ENCODE measurements at places on chromosomes 16 and 17. TPM values are rescaled to one million over a fixed set of nuclear protein-coding genes. Genes with fewer than 3 reads are reported as not detected.

The MT2A gene
- 1,404 TPM for total RNA-seq

The DNAH2 gene
- total RNA-seq = not detected

The CCL4 gene
- not detected for total RNA-seq

GRCh38 chr17:77160875-77161530, 20.2 kb downstream of the SEC14L1 start:
- peak; percentile 42 for DNase-seq

- peak; percentile 65 for DNase-seq
These were observed 19.6 kb downstream of the AKAP1 start for GRCh38 chr17:57104461-57105175.

DNA sequence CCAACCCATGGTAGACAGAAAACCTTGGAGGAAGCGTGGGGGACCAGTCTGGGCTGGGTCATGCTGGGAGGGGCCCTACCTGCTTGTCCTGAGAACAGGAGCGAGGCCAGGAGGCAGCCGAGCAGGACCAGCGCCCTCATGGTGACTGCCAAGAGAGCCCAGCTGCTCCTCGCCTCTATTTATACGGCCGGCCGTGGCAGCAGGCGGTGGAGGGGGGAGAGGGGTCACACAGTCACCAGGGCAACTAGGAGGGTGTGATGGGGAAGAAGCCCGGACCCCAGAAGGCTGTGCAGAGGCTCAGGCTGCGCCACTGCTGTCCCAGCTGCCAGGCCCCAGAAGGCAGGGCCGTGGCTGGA, at the start of gene SRL:
SRL (minus strand) TSS at position 153 of the 356 bp plus-strand sequence; CDS start at position 140, 13 bp downstream.
- DNase-seq = no peak

DNA sequence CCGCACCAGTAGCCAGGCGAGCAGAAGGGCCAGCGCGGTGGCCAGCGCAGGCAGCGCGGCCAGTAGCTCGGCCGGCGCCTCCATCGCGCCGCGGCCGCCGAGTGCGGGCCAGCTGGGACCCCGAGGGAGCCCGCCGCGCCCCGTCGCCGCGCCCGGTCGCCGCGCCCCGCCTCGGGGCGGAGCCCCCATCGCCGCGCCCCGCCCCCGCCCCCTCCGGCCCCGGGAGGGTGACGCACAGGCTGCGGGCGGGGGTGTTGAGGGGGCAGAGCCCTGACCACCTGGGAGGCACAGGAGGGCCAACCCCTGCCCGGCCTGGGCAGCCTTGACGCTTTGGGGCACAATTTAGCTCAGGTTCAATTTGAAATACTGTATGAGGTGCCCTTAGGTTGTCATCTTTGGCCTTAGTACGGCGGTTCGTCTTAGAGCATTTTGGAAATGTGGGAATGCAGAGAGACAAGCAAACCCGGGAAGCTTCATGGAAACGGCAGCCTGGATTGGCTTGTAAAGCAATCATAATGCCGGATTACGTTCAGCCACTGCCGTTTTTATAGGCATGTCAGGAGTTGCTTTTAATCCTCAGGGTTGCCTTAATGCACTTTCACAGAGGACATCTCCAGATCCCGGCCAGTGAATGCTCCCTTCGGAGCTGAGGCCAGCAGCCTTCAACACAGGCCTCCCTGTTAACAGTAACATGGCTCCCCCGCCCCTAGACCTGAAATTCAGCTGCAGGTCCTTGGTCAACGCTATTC, at the start of gene MXRA7:
MXRA7 (minus strand) TSS at position 103 of the 749 bp plus-strand sequence; CDS start at position 84, 19 bp downstream.
- DNase-seq = peak; percentile 77

DNA sequence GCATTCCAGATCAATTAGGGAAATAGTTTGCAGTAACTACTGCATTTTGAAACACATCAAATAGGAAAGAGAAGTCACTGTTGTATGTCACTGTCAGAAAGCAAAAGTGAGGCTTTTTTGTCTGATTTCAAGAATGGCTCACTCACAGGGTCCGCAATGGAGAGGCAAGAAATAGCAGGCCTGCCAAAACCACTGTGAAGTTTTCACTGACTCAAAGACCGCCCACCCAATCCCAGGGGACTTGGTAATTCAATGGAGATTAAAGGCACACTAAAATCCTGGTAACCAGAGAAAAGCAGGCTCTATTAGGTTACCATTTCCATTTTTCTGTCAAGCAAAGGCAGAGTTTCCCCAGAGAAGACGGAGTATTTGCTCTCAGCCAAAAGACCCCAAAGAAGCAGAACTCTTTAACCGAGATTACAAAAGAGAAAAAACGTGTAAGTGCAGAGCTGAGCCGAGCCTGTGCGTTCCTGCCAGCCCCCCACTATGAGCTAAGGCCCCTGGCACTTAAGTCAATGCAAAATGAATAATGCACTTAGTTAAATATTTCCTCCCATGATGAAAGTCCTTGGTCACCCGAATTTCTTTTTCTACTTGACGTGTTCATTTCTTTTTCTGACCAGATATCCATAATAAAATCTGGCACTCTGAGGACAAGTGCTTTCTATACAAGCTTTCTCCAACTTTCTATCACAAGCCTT, 57.0 kb downstream of the FOXL1 start:
- DNase-seq = peak; percentile 27

DNA sequence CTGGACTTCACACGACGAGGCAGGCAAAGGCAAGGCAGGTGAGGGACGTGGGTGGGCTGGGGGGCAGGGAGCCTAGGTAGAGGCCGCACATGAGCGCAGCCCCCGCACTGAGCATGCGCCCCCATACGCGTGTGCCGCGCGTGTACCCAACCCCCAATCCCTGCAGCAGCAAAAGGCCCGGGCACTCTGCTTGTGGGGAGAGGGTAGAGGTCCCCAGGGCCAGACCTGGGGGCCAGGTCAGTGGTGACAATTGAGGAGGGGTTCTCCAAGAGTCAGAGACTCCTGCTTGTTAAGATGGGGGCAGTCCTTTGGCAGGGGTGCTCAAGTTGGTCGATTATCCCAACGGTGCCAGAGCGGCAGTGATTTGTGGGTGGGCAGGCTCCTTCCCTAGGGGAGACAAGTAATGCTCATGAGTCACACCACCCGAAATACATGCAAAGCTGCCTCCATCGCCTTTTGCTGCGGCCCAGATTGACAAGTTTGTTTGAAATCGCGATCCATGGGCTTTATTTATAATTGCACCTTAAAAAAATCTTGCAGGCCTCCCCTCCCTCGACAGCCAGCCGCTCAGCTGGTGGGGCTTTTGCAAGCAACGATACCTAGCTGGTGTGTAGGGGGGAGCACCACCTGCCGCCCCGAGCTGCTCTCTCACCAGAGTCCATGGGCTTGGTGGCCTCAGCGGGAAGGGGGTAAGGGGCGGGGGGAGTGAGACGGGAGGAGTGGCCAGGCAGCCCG, 1.1 kb upstream of the GIT1 start:
- peak; percentile 75 for DNase-seq

DNA sequence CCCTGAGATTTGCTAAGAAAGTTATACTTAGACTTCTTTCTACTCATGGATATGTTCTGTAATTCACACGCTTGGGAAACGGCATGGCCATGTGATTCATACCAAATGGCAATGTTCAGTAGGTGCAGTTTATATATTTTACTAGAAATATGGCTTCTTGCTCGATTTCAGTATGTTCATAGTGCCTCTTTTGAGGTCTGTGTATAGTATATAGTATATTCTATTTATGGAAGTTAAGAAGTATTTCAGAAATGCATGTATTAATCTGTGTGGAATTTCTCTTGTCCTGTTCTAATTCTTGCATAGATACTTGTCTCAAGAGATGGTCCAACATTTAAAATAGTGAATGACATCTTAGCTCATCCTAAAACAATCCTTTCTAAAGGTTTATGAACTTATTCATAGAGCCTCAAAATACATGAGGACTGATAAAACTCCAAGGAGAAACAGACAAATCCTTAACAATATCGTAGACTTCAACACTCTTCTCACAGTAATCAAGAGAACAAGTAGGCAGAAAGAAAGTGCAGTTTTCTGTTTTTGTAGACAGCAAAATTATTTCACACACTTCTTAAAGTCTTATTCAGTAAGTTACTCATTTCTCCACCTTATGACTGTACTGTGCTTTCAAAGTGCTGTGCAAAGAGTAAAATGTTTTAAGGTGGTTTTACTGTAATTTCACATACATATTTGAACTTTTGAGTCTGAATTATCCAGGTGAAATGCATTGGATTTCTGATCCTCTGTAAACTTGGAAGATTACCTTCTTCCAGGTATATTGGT, 11.1 kb downstream of the BPTF start:
- peak; percentile 15 for DNase-seq

DNA sequence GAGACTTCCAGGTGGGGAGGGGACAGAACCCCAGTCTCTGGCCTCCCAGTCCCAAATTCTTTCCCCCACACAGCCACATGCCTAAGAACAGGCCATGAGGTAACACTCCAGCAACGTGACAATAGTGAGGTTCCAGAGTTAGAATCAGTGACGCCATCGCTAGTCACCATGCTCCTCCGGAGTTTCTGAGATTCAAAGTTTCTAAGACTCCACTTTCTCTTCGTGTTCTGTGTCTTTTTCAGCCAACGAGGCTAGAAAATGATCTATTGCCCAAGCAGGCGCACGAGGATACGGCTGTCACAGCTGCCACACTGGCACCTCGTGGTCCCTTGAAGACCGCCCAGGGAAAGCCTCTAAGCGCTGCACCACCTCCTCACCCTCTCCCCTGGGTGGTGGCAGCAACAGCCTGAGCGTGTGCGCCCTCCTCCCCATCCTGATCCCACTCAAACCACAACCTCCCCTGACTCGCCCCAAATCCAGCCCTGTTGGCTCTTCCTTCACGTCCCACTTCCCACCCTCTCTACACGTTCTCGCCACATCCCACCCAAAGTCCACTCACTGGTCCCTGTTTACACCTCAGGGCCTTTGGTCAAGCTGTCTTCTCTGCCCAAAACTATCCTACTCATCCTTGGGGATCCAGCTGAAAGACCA, 1.0 kb downstream of the MCRIP1 start:
- DNase-seq = peak; percentile 46

DNA sequence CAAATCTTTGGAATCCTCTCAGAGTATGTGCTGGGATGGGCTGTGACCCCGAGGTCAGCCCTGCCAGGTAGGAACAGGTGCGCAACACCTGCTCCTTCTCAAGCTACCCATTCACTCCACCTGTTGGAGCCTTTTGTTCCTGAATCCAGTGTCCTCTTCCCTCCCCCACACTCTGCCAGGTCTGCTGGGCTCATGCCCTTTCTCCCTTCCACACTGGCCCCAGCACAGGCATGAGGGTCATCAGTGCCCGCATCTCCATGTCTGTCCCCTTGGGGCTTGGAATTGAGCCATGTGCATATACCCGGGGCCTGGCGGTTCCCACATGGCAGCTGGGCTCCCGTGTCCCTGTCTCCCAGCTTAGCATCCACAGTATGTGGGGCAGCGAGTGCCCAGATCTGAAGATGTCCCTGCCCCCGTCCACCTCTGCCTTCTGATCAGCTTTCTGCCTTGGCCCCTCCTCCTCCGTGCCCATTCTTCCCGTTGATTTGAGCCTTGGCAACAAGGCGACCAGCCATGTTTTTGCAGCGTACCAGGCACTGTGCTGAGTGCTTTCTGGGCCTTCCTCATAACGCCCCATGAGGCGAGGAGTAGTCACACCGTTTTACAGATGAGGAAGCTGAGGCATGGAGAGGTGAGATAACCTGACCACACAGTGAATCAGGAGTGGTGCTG, 102.2 kb downstream of the RAP1GAP2 start:
- DNase-seq = no peak

DNA sequence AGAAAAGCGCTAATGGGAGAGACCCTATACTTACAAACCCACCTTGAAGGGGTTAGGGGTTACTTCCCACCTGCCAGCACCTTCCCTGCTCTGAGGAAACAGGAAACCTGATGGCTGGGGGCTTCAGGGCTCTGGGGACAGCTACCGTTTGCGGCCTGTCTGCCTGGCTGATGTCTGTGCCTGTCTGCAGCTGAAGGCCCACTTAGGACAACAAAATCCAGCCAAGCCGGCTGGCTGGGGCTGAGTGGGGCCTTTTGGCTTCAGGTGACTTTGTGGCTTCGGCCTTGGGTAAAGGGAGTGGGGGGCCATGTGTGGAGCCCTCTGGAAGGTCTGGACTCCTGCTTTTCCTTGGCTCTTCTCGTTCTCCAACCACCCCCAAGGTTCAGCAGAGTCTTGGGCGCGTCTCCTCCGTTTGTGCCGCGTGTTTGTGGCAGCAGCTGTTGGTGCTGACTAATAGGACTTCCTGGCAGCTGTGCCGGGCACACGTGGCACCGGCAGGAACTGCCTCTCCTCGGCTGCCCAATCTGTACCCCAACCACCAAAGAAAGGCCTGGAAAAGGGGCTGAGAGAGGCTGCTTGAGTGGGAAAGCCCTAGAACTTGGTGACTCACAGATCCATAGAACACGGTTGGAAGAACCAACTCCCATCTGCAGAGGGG, 186.7 kb downstream of the MSI2 start:
- peak; percentile 99 for DNase-seq

GRCh38 chr16:21265104-21265837, 12.8 kb downstream of the CRYM start:
- peak; percentile 38 for DNase-seq

- DNase-seq = no peak
These were observed 179.8 kb upstream of the ELAC2 start for GRCh38 chr17:13197586-13197985.

- no peak for DNase-seq
These were observed 2.5 kb upstream of the CMTM1 start for GRCh38 chr16:66563574-66564334.

DNA sequence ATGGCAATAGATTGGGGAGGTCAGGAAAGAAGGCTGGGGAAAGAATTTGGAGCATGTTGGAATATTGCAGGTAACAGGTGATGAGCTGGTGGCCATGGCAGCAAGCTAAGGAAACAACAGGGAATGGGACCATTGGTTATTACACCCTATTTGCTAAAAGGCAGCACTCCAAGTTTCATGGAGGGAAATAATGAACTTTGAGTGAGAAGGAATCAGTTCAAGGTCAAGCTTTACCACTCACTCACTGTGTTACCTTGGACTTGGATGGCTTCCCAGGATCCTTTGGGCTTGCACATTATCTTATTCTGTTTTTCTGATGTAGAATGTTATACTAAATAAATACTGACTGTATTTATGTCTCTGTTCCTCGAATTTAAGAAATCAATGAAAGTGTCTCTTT, 792.8 kb upstream of the CDH8 start:
- no peak for DNase-seq
